Aorta (tissue), 5 donors: ENCODE measurements at places on chromosomes 2 and 18. TPM values are rescaled to one million over a fixed set of nuclear protein-coding genes. Genes with fewer than 3 reads are reported as not detected.

SF3B1 gene
- 60.7 TPM for polyA plus RNA-seq

GULP1 gene
- polyA plus RNA-seq = 60.2 TPM

RAB17 gene
- polyA plus RNA-seq = 11.1 TPM

RAB31 gene
- polyA plus RNA-seq = 57.6 TPM

MAPRE3 gene
- 7.9 TPM for polyA plus RNA-seq

TNS1 gene
- polyA plus RNA-seq = 404 TPM

FSIP2 gene
- not detected for polyA plus RNA-seq

CD28 gene
- polyA plus RNA-seq = 4.0 TPM

WDR54 gene
- 19.9 TPM for polyA plus RNA-seq

PLEKHB2 gene
- 17.4 TPM for polyA plus RNA-seq

ANKRD53 gene
- 0.88 TPM for polyA plus RNA-seq

WDR75 gene
- polyA plus RNA-seq = 10.6 TPM

SLC9A2 gene
- 0.88 TPM for polyA plus RNA-seq

CTAGE1 gene
- not detected for polyA plus RNA-seq

C1QL2 gene
- 0.10 TPM for polyA plus RNA-seq

ITGA4 gene
- polyA plus RNA-seq = 4.5 TPM

DNAH7 gene
- polyA plus RNA-seq = 2.7 TPM

DPYSL5 gene
- not detected for polyA plus RNA-seq

CDH19 gene
- polyA plus RNA-seq = 0.38 TPM

LYPD1 gene
- polyA plus RNA-seq = not detected

RSAD2 gene
- 8.3 TPM for polyA plus RNA-seq

MAB21L4 gene
- not detected for polyA plus RNA-seq
